ENCODE measurements at places on chromosomes 3 and 15.
A peak's percentile ranks its signal among the peaks of the same experiment; 100 is the strongest.

GRCh38 chr3:37096288-37096687 lies 78.1 kb downstream of the LRRFIP2 start:
- no peak for DNase-seq

DNA sequence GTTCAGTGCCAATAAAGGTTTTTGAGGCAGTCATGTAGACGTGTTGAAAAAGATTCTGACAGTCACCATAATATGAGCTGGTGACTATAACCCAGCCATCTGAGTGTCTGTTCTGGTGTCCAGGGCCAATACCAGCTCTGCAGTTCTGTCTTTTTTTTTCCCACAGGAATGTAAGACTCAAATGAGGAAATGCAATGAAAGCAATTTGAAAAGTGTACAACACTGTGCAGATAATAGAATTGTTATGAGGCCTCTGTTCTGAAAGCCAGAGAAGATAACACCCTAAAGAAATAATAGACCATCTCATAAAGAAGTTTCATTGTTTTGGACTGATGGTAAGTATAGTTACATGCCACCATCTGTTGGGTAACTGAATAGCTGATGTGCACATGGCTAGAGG lies 57.1 kb downstream of the CLDN1 start:
- no peak for DNase-seq

DNA sequence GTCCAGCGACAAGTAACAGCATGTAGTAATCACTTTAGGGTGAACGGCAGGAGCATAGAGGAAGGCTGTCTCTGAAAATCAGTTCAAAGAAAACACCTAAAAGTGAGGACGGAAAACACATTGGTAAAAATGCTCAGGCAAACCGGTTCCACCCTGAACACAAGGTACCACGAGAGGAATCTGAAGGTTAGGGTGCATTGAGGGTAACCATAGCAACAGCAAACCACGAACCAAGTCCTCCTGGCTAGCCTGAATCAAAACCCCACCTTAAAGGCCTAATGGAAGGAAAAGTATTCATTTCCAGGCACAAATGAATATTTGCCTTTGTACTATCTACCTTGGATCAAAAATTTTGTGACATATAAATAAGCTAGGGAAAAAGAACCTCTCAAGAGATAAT lies 315.0 kb downstream of the OCA2 start:
- no peak for DNase-seq

GRCh38 chr15:85766001-85766831 lies 28.5 kb downstream of the KLHL25 start:
- DNase-seq = no peak

DNA sequence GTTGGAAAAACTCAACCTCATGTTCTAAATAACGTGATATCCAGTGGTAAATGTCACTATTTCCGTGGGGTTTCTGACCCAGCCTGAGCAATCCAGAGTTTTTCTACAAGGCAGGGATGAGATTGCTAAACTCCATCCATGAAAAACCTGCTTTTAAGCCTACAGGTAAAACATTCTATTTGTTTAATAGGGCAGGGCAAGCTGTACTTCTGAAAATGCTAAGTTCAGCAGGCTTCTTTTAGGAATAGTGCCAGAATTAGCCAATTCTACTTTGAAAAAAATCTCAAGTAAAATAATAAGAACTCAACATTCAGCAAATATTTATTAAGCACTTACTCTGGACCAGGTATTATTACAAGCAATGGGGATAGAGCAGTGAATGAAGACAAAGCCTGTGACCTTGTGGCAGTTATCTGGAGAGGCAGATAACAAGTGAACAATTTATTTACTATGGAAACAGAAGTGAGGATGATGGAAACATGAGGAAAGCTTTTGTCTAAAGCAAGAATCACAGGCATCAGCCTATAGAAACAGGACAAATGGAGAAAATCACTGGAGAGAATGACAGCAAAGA lies 13.3 kb downstream of the RPSA start:
- no peak for DNase-seq

GRCh38 chr3:160677459-160677881 lies 510 bp downstream of the ARL14 start:
- DNase-seq = no peak

DNA sequence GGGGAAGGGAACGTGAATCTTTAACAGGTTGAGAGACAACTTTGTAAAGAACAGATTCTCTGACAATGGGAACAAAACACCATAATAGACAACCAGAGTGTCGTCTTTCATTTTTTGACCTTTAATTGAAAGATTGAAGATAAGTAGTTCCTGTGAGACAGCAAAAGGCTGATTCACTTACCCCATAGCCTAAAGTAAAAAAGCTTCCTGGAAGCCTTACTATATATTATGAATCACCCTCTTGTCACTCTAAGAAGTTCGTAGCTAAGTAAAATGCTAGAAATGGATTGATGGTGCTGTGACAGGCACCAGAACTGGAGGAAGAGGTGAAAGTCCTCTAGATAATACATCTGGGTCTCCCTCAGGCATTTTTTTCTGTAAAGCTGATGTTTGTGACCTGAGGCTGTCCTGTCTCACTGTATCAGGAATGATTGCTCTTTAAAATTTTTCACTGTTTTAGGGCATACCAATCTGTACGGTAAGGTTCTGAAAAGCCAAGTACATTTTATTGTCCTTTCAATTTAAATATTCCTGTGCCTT lies 824.6 kb upstream of the SEMA6D start:
- DNase-seq = no peak

DNA sequence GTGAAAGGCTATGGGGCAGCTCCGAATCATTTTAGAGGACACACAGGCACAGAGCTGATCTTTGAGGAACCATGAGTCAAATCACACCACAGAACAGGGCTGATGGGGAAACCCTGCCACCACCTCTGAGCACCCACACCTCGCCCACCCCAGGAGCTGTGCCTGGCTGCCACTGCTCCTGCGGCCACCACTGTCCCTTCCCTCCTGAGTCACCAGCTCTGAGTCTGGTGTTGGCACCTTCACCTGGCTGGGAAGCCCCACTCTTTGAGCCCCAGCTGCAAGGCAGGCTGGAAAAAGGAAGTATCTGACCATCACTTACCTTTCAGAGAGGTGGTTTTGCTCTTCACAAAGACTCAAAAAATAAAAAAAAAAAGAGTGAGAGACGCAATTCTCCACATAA lies 63.6 kb upstream of the MEF2A start:
- no peak for DNase-seq

DNA sequence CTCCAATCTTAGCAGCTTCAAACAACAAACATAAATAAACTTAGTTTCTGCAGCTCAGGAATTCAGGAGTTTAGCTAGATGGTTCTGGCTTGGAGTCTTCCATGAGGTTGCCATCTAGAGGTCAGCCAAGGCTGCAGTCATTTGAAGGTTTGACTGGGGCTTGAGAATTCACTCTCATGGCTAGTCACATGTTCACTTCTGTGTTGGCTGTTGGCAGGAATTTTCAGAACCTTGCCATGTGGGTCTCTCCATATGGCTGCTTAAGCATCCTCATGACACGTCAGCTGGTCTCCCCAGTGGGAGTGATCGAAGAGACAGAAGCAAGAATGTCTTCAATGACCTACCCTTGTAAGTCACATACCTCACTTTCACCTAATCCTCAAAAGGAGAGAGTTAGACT lies 269.2 kb upstream of the CNTN3 start:
- DNase-seq = no peak

- DNase-seq = no peak
Observed at GRCh38 chr3:35624698-35625097, 14.6 kb upstream of the ARPP21 start.

DNA sequence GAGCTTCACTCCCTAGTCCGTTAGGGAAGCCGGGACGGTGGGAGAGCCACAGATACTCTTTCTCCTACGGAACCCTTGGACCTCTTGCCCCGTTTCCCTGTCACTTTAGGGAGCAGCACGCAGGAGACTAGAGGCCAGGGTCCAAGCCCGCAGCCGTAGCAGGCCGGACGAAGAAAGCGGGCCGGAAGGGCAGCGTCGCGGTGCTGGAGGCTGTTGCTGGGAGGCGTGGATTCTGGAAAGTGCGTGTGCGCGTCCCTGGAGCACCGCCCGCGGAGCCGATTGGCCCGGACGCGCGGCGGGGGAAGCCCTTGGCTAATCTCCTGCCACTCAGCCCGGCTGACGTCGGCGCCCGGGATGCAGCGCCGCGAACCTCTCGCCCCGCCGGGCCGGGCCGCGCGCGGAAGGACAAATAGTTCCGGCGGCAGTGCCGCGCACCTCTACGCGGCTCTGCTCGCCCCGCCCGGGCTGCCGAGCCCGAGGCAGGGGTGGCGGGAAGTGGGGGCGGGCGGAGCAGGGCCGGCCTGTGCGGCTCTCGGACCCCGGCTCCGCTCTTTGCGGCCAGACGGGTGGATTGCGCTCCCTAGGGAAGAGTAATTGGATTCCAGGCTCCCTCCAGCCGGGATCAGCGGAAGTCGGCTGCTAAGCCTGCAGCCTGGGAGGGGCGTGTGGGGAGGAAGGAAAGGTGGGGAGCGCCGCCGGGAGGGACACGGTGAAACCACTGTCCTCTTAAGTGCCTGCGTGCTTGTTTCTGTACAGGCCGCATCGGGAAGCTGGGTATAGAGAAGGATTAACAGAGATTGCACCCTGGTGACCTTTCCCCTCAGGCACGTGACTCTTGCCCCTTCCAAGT lies 31.3 kb upstream of the TCF12 start:
- DNase-seq = peak; percentile 69

DNA sequence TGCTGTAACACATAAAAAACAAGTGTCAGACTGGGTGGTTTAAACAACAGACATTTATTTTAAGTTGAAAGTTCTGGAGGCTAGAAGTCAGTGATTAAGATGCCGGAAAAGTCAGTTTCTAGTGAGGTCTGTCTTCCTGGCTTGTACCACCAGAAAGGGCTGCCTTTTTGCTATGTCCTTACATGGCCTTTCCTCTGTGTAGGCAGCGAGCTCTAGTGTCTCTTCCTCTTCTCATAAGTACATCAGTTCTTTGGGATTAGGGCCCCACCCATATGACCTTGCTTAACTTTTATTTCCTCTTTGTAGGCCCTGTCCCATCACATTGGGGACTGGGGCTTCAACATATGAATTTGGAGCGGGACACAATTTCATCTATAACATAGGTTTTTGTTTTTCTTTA lies 128.0 kb downstream of the BBX start:
- DNase-seq = no peak

- no peak for DNase-seq
Observed at GRCh38 chr15:67840749-67841512, 1.1 kb upstream of the RNU6-1 start.

DNA sequence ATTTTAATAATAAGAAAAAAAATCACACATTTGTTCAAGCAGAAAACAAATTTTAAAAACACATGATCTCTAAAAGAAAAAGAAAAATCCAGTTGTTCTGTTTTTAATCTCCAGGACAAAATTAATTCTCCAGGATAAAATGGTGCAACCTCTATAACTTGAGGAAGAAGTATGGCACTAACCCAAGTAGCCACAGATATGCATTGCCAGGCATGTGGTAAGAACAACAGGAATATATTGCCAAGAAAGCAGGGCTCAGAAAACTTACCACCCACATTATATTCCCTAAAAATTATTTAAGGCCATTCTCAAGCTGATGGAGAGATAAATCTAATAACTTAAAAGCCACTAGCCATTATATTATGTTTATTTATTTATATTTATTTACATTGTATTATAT lies 295.7 kb upstream of the TMCO5A start:
- DNase-seq = no peak

- DNase-seq = no peak
Observed at GRCh38 chr3:34218706-34219385, 420.4 kb downstream of the PDCD6IP start.

- no peak for DNase-seq
Observed at GRCh38 chr3:134793562-134793961, 1.5 kb upstream of the EPHB1 start.

GRCh38 chr3:136465296-136465695 lies 215.2 kb downstream of the PCCB start:
- no peak for DNase-seq

- no peak for DNase-seq
Observed at GRCh38 chr3:13266005-13266404, 154.1 kb downstream of the NUP210 start.

GRCh38 chr3:171187706-171188290 lies 161.3 kb upstream of the SLC2A2 start:
- no peak for DNase-seq

- no peak for DNase-seq
Observed at GRCh38 chr15:36884518-36884875, 215.9 kb downstream of the MEIS2 start.

- no peak for DNase-seq
Observed at GRCh38 chr3:140756240-140757016, 78.6 kb downstream of the TRIM42 start.

GRCh38 chr3:117417411-117417810 lies 707.8 kb downstream of the TUSC7 start:
- DNase-seq = no peak

DNA sequence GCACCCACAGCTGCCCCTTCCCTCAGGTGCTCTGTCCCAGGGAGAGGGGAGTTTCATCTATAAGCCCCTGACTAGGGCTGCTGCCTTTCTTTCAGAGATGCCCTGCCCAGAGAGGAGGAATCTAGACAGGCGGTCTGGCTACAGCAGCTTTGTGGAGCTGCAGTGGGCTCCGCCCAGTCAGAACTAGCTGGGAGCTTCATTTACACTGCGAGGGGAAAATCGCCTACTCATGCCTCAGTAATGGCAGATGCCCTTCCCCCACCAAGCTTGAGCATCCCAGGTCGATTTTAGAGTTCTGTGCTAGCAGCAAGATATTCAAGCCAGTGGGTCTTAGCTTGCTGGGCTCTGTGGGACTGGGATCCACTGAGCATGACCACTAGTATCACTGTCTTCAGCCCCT lies 181.2 kb upstream of the RARB start:
- DNase-seq = no peak

- DNase-seq = no peak
Observed at GRCh38 chr3:126424751-126425150, 30.0 kb downstream of the CFAP100 start.

DNA sequence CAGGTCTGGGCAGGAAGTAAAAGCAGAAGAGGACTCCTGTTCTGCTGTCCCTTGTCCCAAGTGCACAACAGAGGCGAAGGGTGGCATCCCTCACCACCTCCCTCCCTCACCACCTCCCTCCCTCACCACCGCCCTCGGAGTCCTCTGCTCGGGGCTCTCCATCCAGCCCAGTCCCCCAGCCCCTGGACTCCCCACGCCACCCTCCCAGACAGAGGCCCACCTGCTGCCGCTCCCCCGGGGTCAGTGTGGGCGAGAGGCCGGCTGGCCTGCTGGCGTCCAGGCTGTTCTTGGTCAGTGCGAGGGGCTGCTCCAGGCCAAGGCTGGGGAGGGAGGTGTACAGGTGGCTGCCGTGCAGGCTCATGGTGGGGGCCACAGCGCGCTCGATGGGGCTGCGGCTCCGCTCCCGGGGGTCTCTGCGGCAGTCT lies 79.1 kb downstream of the VGLL4 start:
- no peak for DNase-seq

GRCh38 chr3:9153904-9154619 lies 95.4 kb downstream of the SRGAP3 start:
- no peak for DNase-seq

DNA sequence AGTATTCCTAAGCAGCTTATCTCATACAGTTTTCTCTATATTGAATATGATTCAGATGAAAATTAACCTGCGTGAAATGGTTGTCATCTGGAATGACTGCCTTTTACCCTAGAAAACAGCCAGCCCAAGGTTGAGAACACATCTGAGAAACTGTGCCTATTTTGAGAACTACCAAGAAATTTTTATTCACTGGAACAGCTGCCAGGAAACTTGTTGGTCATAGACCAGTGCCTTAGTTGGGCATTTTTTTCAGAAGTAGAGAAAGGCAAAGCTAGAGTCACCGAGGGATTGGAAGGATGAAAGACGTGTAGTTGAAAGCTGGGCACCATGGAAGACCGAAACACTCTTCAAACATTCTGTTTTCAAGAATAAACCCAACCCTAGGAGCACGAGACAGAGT lies 277.1 kb downstream of the LPP start:
- DNase-seq = no peak

All from stimulated activated CD4-positive, alpha-beta T cell treated with anti-CD3 and anti-CD28 coated beads, TNF-alpha, amount 100 ng/mL, for 4 hours (primary cell).